ENCODE measurements at places on chromosomes 5 and 9.

- peak; percentile 18 for DNase-seq
Observed at GRCh38 chr9:131046581-131047202, 37.7 kb downstream of the LAMC3 start.

GRCh38 chr9:84103651-84104377 is 123.2 kb downstream of the RMI1 start:
- no peak for DNase-seq

DNA sequence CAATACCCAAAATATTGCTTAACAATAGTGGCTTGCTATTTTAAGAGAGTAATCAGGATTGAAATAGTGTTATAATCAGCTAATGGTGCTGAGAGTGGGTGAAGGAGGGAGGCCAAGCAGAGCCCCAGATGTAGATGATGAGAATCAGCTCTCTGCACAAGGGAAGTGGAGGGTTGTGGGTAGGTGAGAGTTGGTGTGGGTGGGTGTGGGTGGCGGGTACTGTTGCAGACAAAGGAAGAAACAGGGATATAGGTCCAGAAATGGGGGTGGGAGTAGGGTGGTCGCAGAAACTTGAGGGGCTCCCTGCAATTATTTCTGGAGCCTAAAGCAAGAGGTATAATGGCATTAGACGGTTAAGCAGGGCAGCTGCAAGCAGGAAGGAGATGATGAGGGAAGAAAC is 7.4 kb upstream of the ADCY2 start:
- no peak for DNase-seq

DNA sequence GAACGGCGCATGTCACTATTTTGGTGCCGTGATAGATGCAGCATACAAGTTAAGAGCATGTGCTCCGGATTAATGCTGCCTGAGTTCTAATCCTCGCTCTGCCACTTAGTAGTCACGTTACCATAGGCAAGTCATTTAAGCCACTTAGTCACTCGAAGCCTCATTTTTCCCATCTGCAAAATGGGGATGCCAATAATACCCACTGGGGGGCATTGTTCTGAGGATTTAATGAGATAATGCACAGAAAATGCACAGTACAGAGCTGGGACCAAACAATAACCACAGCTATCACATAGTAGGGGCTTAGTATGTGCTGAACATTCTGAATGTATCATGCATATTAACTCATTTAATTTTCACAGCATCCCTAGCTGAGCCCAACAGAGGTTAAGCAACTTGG is 9.1 kb downstream of the NIPAL4 start:
- no peak for DNase-seq

DNA sequence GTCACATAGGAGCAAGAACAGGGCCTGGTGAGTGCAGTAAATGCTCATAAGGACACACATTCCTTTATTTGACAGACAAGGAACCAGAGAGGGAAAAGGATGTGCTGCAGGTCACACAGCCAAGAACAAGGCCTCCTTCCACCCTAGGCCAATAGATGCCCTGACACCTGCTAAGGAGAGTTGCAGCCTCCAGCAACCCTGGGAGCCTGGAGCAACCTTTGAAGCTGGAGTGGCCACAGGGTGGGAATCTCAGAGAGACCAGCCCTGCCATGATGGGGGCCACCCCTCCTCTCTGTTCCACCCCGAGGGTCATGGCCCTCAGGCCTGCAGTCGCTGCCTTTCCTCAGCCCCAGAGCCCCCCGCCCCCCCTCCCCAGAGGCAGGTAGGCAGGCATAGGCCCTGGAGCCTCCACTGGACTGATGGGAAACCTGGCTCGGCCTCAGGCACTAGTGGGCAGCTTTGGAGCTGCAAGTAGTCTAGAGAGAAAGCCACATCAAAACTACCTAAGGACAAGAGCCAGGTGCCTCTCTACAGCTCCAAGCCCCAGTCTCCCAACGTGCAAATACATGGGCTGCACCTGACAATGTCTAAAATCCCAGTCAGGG is 116.1 kb upstream of the SPOCK1 start:
- no peak for DNase-seq

DNA sequence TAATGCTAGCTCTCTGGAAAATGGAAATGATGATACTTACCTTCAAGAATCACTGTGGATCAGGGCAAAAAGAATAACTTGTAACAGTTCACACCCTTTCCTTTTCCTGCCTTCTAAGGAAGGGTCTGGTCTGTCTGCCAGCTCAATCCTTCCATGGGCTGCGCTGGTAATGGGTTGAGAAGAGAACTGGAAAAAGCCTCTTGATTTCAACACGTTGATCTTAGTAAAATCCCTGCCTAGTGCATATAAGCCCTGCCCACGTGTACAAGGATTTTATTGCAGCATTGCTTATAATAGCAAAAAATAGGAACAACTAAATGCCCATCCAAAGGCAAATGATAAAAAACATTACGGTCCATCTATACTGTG is 20.5 kb downstream of the C1QTNF2 start:
- DNase-seq: no peak

DNA sequence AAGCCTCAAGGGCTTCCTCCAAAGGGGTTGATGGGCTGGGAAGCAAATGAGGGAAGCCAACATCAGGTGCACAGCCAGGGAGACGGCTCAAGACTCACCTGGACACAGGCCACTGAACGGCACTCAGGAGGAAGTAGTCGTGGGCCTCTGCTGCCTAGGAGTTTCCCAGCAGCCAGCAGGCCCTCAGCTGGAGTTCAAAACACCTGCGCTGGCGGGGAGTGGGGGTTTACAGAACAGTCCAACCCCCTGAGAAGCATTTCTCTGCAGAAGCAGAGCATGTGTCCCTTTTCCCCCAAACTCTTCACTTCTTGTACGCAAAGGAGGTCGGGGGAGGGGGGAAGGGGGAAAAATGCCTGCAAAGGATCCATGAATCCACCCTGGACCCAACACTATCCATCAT is 2.3 kb downstream of the WHRN start:
- DNase-seq: no peak

DNA sequence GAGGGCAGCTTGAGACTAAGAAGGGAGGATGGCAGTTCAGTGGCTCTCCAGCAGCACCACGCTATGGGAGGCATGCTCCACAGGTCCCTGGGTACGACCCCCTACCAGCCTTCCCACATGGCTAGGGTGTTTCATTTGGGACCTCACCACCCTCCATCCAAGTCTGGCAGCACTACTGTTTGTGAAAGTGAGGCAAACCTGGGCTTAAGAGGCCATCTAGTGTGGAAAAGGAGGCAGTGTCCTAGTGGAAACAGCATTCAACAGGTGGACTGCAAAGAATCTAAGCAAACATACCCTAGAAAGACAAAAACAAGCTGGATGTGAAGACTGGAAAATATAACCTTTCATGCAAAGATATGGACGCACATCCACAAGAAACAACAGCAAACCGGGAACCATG is 4.8 kb upstream of the C5orf47 start:
- DNase-seq: no peak
